Fibroblast of skin of back (primary cell): ENCODE measurements at places on chromosomes 7 and 10.

- DNase-seq: peak; percentile 19
Measured at GRCh38 chr7:112876877-112877276, 86.7 kb upstream of the TMEM168 start.

DNA sequence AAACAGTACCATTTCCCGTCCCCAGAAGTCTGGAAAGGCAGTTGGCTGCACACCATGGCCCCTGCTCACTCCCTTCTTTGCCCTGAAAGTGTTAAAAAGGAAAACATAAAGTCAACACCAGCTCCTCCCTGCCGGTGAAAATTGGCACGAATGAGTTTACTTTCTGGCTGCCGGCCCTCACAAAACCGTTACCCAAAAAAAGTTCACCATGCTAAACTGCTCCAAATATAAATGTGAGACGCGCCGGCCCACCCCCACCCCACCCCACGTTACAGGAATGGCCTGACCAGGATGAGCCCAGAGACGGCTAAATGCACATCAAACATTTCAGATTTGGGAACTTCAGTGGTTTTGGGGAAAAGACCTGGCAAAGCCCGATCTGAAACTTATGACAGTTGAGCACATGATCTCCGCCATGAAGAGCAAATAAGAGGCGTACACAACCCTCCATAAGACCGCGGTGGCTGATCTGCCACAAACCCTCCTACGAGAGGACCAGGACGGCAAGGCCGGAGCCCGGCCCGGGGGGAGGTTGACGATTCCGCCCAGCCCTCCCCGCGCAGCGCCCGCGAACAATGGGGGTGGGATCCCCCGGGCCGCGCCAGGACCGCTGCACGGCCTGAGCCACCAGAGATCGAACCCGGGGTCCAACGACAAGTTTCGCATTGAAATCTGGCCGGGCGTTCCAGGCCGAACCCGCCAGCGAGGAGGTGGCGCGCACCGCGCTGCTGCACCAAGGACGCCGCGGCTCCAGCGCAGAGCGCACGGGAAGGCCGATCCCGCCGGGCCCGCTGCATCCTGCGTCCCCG lies 952 bp downstream of the DIP2C start:
- DNase-seq: peak; percentile 47

GRCh38 chr7:12320241-12320986 lies 83.3 kb downstream of the VWDE start:
- no peak for DNase-seq

DNA sequence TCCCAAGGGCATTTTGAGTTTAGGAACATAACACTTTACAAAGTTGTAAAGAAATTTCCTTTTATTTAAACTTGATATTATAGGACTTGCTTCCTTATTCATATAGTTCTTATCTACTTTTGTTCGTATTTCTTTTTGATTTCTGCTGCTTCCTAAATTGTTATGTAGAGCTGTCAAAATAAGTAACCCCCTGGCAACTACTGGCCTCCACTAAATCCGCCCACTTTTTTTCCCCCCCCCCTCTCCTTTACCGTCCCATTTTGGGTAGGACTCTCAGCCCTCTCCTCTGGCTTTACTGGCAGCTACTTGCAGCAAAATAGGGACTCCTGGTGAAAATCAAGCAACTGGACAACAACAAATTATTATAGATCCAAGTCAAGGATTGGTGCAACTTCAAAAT lies 1.1 kb downstream of the SP4 start:
- no peak for DNase-seq

GRCh38 chr7:28065721-28066285 lies 114.8 kb downstream of the JAZF1 start:
- DNase-seq: no peak

DNA sequence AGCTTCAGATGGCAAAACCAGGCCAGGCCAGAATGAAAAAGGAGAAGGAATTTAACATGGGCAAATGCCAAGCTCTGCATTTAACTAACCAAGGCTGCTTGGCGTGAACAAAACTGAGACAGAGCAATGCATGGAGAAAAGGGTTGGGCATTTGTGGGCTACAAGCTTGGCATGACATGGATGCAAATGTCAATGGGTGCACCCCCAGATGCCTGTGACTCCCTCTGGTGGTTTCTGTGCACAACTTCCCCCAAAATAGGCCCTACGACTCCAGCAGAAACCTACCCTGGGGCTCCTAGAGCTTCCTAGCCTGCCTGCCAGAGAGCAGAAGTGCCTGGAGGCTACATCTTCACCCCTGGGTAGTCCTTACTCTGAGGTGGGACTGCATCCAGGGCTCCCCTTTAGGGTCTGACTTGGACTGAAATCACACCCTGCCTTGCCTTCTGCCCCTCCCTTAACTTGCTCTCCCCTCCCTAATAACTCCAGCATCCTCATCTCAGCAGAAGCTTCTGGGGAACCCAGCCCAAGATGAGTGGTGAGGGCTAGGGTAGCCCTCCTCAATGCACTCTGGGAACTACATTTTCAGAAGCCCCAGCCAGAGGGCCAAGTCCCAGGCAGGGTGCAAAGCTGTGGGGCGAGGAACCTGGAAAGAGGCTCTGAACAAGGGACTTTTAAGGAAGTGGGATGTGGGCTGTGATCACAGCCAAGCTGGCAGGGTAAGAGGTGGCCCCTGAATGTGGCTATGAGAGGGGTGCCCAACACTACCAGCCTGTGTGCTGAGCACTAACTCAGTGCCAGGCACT lies 11.3 kb downstream of the GPRIN2 start:
- peak; percentile 29 for DNase-seq

GRCh38 chr7:40758590-40758989 lies 623.8 kb downstream of the SUGCT start:
- DNase-seq: no peak

DNA sequence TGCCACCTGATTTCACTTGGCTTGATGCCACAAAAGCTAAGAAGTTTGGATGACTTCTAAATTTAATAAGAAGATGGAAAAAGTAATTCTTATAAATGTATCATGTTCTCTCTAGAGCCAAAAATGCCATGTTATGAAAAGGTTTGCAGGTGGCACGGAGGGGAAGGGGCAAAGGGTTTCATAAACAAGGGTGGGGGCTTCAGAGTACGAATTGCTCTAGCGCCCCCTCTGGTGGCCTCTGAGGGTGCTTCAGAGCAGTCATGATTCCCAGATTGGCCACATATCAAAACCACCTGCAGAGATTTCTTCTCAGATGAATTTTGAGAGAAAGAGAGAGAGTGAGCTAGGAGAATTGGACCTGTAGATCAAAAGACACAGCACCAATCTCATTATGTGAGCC lies 208.6 kb upstream of the YAE1 start:
- DNase-seq: no peak

GRCh38 chr7:28685644-28686417 lies 272.3 kb downstream of the TRIL start:
- peak; percentile 99 for DNase-seq

- DNase-seq: peak; percentile 72
Measured at GRCh38 chr10:88991161-88991898, 732 bp downstream of the FAS start.

GRCh38 chr10:12380999-12381398 lies 31.7 kb downstream of the CAMK1D start:
- no peak for DNase-seq

- no peak for DNase-seq
Measured at GRCh38 chr10:116056445-116057293, 216.3 kb downstream of the GFRA1 start.

GRCh38 chr7:85972504-85973141 lies 671.1 kb upstream of the GRM3 start:
- no peak for DNase-seq

GRCh38 chr7:30530373-30530772 lies 25.7 kb upstream of the GGCT start:
- no peak for DNase-seq

DNA sequence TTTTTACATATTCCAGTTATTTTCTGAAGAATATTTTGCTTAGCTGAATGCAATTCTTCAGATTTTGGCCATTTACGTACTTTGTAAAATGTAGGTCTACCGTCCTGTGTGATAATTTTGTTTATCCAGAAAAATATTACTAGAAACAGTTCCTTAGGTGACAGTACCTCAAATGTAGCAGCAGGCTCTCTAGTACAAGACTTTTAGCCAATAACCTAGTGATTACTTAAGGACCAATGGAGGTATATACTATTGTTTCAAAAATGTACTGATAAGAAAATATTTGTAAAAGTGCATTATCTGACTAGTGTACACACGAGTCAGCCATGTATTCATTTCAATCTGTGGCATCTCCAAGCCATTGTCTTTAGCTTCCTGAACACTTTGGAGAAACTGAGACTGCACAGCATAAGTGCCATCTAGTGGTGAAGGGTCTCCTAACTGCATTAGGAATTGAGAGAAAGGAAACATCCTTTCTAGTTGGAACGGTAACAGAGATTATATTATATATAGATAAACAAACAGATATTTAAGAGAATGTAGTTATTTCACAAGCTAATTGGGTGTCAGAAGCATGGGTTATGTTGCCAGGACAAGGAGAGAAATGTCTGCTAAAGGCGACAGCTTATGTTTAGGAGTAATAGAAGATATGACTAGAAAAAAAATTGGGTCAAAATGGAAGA lies 23.7 kb downstream of the RTKN2 start:
- DNase-seq: peak; percentile 79

- DNase-seq: no peak
Measured at GRCh38 chr7:38312821-38313220, 39.4 kb upstream of the TARP start.

GRCh38 chr7:130554481-130554880 lies 62.6 kb downstream of the MEST start:
- DNase-seq: no peak

DNA sequence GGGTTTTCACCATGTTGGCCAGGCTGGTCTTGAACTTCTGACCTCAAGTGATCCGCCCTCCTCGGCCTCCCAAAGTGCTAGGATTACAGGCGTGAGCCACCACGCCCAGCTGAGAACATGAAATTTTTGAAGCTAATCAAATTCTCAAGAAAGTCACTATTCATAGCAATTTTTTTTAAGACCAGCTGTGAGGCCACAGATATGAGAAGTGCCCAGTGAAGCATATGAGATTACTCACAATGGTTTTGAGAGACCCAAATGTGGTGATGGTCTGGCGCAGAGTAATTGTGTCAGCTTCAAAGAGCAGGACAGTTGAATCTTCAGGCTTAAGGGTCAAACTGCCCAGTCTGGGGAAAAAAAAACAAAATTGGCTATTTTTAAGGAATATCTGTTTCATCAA lies 16.2 kb downstream of the NCOA4 start:
- DNase-seq: no peak

GRCh38 chr7:29795696-29796580 lies 10.4 kb upstream of the WIPF3 start:
- peak; percentile 9 for DNase-seq

- DNase-seq: no peak
Measured at GRCh38 chr7:140592964-140593671, 47.5 kb downstream of the DENND2A start.

DNA sequence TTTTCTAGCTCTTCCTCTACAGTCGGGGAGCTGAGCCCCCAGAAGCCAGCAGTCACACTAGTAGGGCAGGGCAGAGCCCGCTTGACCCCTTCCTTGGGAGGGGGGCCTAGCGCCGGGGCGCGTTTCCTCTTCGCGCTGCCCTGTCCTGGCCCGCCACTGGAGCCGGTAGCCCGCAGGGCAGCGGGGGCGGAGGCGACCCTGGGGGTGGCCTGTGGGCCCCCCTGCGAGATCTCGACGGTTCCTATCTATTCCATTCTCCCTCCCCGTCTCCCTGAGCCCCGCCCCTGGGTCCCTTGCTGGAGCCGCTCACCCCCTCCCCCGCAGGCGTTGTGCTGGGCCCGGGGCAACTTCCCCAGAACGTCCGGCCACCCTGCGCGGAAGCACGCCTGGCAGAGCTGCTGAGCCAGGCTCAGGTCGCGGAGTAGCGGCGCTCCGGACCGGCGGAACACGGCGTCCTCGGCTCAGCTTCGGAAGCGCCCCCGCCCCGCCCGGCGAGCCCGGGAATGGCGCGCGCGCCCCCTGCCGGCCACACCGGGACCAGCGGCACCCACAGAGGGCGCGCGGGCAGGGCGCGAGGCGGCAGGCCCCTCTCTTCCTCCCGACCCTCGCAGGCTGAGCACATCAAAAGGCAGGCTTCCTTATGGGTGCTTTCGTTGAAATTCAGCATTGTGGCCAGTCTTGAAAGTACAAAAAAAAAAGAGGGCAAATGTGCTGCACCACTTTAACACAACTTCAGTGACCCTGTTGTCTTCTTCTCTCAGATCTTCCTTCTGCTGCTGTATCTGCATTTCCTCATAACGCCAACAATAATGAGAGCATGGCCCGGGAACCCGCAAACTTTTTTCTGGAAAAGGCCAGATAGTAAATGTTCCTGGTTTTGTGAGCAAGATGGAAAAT lies 327.6 kb downstream of the TNS3 start:
- peak; percentile 65 for DNase-seq

GRCh38 chr10:114486938-114487814 lies 82.9 kb upstream of the AFAP1L2 start:
- DNase-seq: no peak

DNA sequence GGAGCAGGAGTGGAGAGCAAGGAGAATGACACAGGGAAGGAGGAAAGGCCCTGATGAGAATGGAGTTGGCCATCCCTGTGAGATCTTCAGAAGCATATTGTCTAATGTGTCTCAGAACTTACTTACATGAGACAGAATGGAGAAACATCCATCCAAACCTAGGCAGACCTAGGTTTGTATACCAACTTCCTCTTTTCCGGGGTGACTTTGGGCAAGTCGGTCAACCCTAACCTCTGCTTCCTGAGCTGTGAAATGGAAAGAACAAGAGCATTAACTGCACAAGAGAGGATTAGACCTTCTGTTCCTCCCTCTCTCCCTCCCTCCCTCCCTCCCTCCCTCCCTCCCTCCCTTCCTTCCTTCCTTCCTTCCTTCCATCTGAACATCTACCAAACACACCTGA lies 4.5 kb downstream of the GHRHR start:
- DNase-seq: no peak

DNA sequence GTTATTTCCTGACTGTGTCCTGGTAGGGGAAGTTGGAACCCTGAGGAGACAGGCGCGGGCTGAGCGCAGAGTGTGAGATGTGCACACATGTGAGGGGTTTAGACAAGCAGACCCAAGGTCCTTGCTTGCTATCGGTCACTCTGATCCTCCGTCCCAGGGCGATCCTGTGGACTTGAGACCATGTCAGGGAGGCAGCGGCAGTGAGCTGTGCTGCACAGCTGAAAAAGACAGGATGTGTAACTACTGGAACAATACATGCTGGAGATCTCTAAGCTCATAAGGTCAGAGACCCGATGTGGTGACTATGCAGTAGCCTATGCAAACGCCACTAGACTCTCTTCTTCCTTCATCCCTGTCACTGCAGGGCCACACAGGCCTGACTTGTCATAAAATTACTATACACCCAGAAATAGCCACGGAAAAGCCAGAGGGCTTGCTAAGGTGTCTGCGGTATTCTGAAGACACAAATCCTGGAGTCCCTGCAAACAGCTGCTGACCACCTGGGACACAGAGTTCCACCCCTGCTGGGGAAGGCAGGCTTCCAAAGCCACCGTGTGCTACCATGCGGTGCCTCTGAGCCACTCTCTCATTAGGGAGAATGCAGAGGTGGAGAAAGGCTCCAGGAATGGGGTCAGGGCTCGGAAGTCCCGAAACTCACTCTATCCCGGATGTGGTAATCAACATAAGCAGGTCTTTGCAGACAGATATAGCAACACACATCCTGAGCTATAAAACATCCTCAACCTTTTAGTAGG lies 91.1 kb upstream of the DDC start:
- DNase-seq: no peak
